ENCODE measurements at places on chromosomes 2 and 18.

- no peak for DNase-seq
These were observed 103.6 kb downstream of the DOCK10 start for GRCh38 chr2:224938651-224939182.

- no peak for DNase-seq
These were observed 204.3 kb upstream of the ZC3H15 start for GRCh38 chr2:186281726-186282125.

GRCh38 chr2:86807468-86808275 lies 17.0 kb upstream of the CD8A start:
- no peak for DNase-seq

- no peak for DNase-seq
These were observed 142.0 kb downstream of the COPS8 start for GRCh38 chr2:237227592-237228280.

GRCh38 chr2:12504443-12504842 lies 212.3 kb upstream of the TRIB2 start:
- DNase-seq: no peak

- no peak for DNase-seq
These were observed 95.9 kb upstream of the CXCR4 start for GRCh38 chr2:136213836-136214235.

GRCh38 chr18:74856434-74856833 lies 258.8 kb downstream of the ZNF407 start:
- DNase-seq: no peak

DNA sequence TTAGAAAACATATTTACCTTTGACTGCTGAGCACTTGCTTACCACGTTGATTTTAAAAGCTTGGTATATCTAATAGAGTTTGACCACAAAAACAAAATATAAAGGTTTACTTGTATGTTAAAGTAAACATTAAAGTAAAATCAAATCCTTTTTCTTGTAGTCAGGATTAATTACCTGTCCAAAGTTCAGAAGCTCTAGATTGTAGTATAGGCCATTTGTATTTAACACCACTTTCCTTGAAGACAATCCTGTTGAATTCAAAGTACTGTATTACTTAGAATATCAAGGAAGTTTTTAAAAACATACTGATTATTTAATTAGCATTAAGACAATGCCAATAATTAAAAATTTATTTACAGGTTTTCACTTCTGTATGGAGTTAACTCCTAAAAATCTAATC lies 53.0 kb downstream of the PGAP1 start:
- no peak for DNase-seq

DNA sequence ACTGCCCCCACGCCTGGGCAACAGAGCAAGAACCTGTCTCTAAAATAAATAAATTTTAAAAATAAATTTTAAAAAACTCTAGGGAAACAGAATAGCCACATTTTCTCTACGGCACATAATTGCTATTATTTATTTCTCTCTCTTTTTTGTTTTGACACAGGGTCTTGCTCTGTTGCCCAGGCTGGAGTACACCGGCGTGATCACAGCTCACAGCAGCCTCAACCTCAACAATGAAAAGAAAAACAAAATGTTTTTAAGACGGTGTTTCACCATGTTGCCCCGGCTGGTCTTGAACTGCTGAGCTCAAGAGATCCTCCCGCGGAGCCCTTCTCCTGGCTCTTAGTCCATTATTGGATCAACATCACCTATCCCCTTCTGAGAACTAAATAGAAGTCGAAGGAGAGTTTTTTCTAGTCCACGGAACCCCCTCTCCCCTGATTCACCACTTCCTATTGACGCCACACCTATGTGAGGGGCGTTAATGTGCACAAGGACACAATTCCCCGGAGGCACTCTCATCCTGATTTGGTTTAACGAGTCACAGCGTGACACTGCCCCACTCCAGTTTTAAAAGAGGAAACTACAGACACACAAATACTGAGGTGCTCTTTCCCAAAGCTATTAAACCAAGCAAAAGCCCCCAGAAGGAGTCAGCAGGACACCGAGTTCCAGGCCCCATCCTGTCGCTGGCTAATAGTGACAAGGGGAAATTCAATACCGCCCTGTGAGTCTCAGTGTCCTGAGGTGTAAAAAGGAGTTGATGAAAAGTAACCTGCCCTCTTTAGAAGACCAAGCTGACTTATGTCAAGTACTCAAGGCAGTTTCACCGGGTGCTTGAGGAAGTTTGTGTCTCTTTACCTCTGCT lies 1.1 kb downstream of the NPC1 start:
- no peak for DNase-seq

DNA sequence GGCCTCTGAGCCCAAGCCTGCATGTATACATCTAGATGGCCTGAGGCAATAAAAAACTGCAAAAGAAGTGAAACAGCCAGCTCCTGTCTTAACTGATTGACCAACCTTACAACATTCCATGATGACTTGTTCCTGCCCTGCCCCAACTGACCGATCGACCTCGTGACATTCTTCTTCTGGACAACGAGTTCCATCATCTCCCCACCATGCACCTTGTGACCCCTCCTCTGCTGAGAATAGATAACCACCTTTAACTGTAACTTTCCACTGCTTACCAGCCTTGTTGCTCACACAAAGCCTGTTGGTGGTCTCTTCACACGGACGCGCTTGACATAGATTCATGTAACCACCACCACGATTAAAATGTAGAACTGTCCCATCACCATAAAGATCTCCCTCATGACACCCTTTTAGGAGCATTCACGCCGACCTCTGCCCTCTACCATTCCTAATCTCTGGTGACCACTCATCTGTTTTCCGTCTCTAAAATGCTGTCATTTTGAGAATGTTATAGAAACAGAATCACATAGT lies 120.1 kb upstream of the REV1 start:
- DNase-seq: no peak
